GM12878 (cell line): ENCODE measurements at places on chromosomes 12 and 14. TPM values are rescaled to one million over a fixed set of nuclear protein-coding genes. Genes with fewer than 3 reads are reported as not detected.

The POLE2 gene
- 40.0 and 41.1 TPM in 2 replicates for polyA plus RNA-seq

The PCED1B gene
- polyA plus RNA-seq = 2.6 and 2.8 TPM in 2 replicates

The DHRS4L2 gene
- polyA plus RNA-seq = 27.5 and 33.4 TPM in 2 replicates

The TESPA1 gene
- polyA plus RNA-seq = 19.8 and 21.4 TPM in 2 replicates

The NRL gene
- polyA plus RNA-seq = 1.2 and 2.7 TPM in 2 replicates

The CCDC196 gene
- 0.07 and 0.28 TPM in 2 replicates for polyA plus RNA-seq

The PPM1H gene
- 0.45 and 0.83 TPM in 2 replicates for polyA plus RNA-seq

The SUOX gene
- polyA plus RNA-seq = 13.2 and 14.4 TPM in 2 replicates

The OR6C2 gene
- polyA plus RNA-seq = not detected in 2 replicates

The FITM1 gene
- polyA plus RNA-seq = 0.20 TPM in 1 of 2 replicates, not detected in the other

The POU6F1 gene
- polyA plus RNA-seq = 0.97 and 1.4 TPM in 2 replicates

The APOLD1 gene
- 5.9 and 8.9 TPM in 2 replicates for polyA plus RNA-seq
